Pulmonary artery endothelial cell (primary cell): ENCODE measurements at places on chromosomes 5 and 9.

GRCh38 chr9:110427497-110428104 lies 89.9 kb upstream of the TXNDC8 start:
- no peak for DNase-seq

GRCh38 chr5:172802567-172803176 lies 31.4 kb upstream of the ERGIC1 start:
- no peak for DNase-seq

- no peak for DNase-seq
These were observed 25.8 kb downstream of the RFX3 start for GRCh38 chr9:3500044-3500443.

- DNase-seq, result no peak
These were observed 39.4 kb upstream of the TRAF1 start for GRCh38 chr9:120966013-120966369.

- peak; percentile 61 for DNase-seq
These were observed 146.4 kb downstream of the ENTREP1 start for GRCh38 chr9:69471433-69471832.

GRCh38 chr9:126216826-126217225 lies 109.8 kb upstream of the MVB12B start:
- no peak for DNase-seq

DNA sequence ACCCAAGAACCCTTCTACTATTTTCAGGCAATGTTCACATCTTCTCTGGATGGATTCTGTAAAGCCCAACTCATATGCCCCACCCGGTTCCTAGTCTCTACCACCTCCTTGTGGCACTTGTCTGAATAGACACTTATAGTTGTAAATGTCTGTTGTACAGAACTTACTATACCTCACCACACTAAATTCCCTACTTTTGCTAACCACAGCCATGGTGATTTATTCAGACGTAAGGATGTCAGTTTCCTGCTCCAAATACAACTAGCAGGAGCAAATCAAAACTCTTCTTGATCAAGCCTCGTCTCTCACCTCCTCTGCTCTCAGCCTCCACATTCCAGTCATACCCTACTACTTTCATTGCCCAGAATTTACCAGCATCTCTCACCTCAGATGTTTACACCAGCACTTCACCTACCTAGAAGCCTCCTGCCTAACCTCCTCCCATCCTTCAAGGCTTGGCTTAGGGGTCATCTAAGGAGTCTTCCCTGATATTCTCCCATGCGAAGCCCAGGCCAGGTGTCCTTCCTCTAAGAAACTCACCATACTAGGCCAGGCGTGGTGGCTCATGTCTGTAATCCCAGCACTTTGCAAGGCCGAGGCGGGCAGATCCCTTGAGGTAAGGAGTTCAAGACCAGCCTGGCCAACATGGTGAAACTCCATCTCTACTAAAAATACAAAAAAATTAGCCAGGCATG lies 75.5 kb downstream of the MAPKAP1 start:
- peak; percentile 37 for DNase-seq

- DNase-seq, result no peak
These were observed 46.7 kb downstream of the SAR1B start for GRCh38 chr5:134585966-134586365.

DNA sequence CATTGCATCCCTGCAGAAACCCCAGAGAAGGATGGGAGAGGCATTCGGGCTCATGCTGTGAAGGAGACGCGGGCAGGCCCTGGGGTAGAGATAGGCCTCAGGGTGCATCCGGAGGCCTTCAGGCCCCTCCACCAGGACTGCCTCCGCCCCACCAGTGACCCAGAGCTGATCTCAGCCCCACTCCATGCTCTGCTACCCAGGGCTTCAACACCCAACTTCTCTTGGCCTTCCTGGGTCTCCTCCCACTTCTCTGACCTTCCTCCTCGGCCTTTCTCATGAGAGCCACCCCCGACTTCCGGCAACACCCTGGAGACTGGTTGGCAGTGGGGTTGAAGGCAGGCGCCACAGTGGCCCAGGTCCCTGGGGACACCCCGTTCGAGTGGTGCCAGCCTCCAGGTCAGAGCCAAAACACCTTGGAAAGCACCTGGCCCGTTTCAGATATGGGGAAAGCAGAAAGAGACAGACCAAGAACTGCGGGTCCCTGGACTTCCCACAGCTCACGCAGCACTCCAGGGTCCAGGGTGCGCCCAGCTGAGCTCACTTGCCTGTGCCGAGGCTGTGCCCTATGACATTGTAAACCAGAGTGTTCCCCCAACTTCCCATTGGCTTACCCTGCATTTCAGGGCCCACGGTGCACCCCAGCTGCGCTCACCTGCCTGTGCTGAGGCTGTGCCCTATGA lies 65.1 kb upstream of the OLFM1 start:
- DNase-seq, result no peak

GRCh38 chr5:5888284-5888683 lies 465.8 kb downstream of the ICE1 start:
- DNase-seq, result no peak

- no peak for DNase-seq
These were observed 19.6 kb downstream of the SH2D3C start for GRCh38 chr9:127758843-127759242.

DNA sequence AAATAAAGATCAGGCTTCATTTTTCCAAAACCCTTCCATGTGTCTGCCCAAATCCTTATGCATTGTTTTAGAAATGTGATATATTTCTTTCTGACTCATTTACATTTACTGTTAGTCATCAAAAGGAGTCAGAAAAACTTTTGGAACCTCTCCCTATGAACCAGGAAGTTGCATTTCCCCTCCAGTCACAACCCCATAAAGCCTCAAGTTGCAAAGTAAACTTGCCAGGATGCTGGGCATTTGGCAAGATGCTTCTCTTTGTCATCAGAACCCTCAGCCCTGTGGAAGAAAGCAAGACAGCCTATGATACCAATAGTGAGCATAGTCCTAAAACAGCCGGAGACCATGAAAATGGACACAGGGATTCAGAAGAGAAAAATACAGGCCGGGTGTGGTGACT lies 84.2 kb downstream of the MUSK start:
- DNase-seq, result peak; percentile 74

DNA sequence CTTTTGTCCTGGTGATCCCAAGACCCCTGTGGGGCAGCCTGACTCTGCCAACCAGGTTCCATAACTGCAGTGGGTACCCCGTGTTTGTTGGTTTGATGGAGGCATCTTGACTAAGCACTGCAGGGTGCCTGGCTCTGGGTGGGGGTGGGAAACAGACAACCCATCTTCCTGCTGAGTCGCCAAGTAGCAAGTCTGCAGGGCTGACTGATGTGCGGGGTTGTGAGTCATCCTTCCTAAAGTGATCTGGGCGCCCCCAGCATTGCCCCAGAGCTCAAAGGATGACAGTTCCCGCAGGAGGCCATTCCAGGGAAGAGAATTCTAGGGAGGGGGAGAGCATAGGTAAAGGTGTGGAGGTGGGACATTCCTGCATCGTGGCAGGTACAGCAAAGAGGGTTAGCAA lies 23.5 kb downstream of the DAB2IP start:
- DNase-seq, result no peak

DNA sequence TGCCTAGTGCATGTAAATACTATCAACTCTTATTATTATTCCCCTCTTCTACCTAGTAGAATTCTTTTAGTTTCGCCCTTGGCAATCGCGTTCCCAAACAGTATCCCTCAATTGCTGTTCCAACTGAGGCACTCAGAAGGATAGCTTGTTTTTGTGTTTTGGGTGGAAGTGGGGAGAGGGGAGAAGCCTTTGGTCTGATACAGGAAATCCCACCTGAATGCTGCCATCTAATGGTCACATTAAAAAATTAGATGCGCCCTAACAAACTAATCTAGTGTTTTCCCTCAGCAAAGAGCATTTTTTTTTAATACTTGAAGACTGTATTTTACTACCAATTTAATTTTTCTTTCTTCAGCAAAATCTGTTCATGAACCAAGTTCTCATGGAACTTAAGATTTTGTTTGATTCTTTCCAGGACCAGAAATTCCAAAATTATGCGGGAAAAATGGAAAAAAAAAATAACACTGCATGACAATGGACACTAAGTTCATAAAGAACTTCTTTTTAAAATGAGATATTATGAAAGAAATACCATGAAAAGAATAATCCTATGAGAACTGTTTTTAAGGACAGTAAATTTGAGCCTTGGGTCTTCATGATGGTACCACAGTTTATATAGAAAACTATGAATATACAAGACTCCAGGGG lies 22.2 kb upstream of the GLDC start:
- no peak for DNase-seq

GRCh38 chr9:82124090-82124489 lies 135.5 kb downstream of the SPATA31D1 start:
- no peak for DNase-seq

GRCh38 chr5:13354611-13355010 lies 589.9 kb downstream of the DNAH5 start:
- no peak for DNase-seq
